ENCODE measurements at places on chromosomes 7 and 10. TPM values are rescaled to one million over a fixed set of nuclear protein-coding genes. Genes with fewer than 3 reads are reported as not detected.

Gene ADK
- total RNA-seq = 40.2 TPM

Gene ANXA8
- not detected for total RNA-seq

Gene HERPUD2
- total RNA-seq = 31.3 TPM

Gene HKDC1
- total RNA-seq = 1.8 TPM

Gene FBXL13
- 0.13 TPM for total RNA-seq

Gene NEUROD6
- total RNA-seq = not detected

Gene AGAP9
- total RNA-seq = 2.8 TPM

Gene ADAM22
- total RNA-seq = 2.2 TPM

Gene GPR37
- not detected for total RNA-seq

Gene NEUROG3
- total RNA-seq = not detected

Gene CLDN4
- total RNA-seq = 0.16 TPM

Gene OR2A42
- total RNA-seq = not detected

Gene PCDH15
- not detected for total RNA-seq

Gene MACROH2A2
- 7.4 TPM for total RNA-seq

Gene EGR2
- 1.3 TPM for total RNA-seq

Gene ZWINT
- total RNA-seq = 119 TPM

Measured in activated CD8-positive, alpha-beta T cell treated with anti-CD3 and anti-CD28 coated beads, Interleukin-2, amount 10 ng/mL, durations not matched to agents 7 days and 5 days (primary cell).